Type B pancreatic cell (in vitro differentiated cells): ENCODE measurements at places on chromosomes 6 and 20.

GRCh38 chr6:27133281-27134227 lies 113.9 kb upstream of the PRSS16 start:
- peak; percentile 80 for DNase-seq

- DNase-seq = no peak
Measured at GRCh38 chr6:39840781-39841180, 48.6 kb downstream of the DAAM2 start.

DNA sequence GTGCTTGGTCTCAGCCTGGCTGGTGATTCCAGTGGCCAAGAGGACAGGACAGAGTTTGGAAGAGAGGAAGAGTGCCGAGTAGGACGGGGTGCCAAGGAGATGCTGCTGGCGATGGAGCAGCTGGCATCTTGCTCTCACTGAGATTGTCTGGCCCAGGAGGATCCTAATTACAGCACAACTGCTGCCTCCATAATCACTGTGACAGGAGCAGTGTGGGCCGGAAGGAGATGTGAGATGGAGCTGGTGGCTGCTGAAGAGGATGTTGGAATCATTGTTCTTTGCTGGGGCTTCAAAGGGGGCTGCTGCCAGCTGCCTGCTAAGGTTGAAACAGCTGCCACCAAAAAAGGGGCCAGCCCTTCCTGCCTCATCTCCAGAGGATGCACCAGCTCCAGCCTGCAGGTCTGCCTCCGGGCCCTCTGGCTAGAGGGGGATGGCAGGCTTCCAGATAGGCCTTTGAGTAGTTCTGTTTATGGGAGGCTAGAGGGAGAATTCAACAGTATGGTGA lies 214.4 kb downstream of the RNF144B start:
- DNase-seq = no peak

DNA sequence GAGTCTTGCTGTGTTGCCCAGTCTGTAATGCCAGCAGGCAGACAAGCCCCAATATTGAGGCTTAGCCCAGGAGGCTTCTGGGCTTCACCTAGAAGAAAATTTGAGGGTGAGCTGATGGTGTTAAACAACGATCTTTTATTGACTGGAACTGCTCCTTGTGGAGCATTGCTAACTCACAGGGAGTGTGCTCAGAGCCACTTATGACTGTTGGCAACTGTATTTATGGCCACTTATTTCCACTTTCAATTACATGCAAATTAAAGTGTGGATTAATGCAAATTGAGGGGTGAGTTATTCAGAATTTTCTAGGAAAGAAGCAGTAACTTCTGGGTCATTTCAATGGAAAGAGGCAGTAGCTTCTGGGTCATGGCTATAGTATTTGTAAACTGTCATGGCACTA lies 317.2 kb upstream of the FKBP1C start:
- DNase-seq = no peak

- DNase-seq = no peak
Measured at GRCh38 chr6:112193117-112193516, 61.2 kb downstream of the LAMA4 start.

DNA sequence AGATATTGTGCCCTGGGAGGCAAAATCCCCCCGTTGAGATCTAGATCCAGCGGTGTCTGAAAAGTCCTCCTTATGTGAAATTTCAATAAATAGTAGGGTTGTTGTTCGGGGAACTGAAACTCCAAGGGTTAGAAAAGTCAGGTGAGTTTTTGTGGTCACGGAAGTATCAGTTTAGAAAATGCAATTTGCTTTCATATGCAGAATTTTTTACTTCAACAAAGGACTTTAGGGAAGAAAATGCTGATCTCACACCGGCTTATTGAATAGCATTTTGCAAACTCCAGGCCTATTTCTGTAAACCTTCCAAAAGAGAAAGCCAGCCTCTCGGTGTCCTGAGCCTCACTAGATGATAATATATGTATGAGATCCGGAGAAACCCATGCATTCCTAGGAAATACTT lies 254.7 kb downstream of the TSHZ2 start:
- no peak for DNase-seq

- no peak for DNase-seq
Measured at GRCh38 chr20:6140947-6141346, 18.1 kb upstream of the FERMT1 start.

DNA sequence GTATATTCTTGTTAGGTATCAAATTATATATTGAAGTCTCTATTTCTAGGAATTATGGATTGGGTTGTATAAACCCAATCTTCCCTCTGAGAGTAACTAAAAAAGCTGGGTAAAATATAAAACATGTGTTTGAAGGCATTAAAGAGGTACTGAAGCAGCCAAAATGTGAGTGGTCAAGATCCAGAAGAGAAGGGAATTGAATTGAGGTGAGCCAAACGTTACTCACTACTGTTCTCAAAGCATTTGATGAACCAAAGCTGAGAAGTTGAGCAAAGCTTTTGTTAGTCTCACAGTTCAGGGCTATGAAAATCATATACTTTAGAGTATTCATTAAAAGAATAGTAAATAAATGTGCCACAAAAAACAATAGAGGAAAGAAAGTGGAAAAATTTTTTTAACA lies 365.8 kb downstream of the BCKDHB start:
- no peak for DNase-seq

DNA sequence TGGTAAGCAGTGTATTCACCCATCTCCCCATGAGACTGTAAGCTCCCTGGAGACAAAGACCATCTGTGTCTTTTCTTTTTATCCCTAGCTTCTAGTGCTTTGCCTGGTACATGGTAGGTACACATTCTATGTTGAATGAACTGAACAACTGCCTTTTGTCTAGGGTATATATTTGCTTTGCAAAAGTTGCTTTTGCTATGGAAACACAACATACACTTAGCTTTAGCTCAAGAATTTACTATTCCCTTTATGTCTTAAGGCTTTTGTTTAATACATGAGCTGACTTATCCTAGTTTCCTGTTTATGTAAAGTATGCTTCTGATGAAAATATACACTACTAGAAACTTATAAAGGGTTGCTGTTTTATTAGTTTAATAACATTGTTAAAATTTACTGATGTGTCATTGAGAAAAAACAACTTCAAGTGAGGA lies 198.2 kb downstream of the PRL start:
- DNase-seq = no peak

DNA sequence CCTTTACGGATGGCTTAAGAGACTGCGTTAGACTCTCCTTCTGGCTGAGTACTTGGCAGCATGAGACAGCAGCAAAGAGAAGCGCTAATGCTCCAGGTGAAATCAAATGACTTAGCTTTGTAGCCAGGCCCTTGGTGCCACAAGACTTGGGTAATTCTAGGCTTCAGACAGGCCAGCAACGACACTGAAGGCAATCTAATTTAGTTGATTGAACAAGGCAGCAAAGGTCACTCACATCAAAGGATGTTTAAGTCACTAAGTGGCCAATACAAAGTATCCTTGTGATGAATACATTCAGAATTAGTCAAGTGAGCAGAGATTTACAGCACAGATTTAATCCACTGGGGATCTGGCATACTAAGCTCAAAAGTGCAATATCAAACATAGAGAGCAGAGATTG lies 113.2 kb downstream of the FAM83B start:
- DNase-seq = no peak

DNA sequence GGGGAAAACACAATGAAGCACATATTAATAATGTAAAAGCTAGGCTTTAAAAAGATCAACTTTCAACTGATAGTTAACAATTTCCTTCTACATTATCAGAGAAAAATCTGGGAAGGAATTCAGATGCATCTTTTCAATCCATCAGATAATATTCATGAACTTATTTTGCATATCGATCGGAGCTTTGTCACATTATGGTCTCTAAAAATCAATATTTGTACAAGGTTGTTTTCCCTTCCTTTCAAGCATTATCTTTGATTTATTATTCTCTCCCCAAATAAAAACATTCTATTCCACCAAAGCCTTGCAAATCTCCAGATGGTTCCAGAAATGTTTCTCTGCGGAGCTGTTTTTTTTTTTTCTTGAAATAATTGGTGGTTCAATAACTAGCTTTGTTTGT lies 101.9 kb downstream of the GPR63 start:
- no peak for DNase-seq

DNA sequence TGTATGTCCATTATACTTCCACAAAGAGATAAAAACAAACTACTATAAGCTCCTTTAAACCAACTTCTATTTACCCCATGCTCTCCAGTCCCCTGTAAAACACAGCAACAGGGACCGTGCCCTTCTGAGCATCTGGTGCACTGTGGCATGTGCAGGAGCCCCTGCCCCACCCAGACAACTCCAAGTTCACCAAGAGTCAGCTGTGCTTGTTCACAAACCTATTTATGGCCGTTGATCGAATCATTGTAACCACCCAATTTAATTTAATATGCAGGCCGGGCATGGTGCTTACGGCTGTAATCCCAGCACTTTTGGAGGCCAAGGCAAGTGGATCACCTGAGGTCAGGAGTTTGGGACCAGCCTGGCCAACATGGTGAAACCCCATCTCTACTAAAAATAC lies 13.7 kb upstream of the BLCAP start:
- peak; percentile 29 for DNase-seq

DNA sequence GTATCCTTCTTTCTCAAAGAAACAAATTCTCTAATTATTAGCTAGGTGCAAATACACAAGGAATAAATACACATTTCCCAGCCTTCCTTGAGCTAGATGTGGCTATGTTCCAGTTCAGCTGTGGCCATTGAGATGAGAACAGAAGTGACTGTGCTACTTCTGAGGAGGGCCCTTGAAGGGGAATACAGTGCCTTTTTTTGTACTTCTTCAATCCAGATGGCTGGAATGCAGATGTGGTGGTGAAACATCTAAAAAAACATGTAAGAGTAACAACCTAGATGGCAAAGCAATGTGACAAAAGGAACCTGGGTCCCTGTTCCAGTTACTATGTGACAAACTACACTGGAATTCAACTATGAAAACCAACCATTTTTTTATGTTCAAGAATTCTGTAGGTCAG lies 115.4 kb upstream of the DST start:
- no peak for DNase-seq

GRCh38 chr20:11726026-11726425 lies 191.7 kb upstream of the BTBD3 start:
- DNase-seq = no peak

DNA sequence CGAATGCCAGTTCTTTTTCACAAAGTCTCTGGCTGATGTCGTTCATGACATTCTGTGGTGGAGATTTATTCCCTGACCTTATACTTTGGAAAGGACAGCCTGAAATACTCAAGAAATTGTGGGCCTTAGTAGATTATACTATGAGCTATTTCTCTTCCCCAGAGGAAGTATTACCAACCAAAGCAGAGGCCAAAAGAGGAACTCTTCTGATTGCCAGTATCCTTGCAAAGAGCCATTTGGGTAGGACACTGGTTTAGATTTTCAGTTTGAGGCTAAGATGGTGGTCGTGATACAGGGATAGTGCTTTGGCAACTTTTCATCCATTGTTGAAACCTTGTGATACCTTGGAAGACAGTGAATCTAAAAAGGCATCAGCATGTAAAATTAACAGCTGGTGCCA lies 327.3 kb downstream of the HACE1 start:
- no peak for DNase-seq

DNA sequence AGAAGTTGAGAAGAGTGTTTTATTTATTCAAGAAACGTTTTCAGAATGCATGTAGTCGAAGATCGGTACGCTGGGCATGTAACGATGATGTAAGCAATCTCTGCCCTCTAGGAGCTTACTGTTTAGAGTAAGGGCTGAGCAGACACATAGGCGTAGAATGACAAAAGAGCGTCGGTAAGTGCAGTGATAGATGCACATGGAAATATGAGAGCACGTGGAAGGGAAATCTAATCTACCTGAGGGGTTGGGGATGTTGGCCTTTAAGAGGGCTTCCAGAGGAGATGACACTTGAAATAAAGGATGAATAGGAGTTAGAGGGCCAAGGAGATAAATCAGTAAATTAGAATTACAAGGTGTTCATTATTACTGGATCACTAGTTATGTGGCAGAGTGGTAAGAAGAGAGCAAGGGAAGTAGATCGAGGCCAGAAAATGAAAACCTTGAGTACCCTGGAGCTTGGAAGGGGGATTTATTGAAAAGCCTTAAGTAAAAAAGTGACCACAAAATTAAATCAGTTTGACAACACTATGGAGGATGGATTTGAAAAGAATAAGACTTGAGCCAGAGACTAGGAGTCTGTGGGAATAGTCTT lies 782 bp downstream of the TRMT11 start:
- DNase-seq = no peak

DNA sequence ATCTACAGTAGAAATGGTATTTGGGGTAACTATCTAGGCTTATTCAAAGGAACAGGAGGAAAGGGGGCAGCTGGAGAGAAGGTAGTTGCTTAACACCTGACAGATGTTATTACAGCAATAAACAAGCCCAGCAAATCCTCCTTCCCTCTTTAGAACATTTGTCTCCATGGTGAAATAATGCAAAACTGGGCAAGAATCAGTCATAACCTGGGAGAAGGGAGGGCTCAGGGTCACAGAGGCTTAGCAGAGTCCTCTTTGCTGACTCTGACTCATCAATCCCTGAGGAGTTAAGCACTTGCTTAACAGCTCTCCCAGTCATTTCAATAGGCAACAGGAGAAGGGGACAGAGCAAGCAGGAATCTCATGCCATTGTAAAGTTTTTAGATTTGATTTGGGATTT lies 230.3 kb downstream of the IBTK start:
- DNase-seq = no peak

- DNase-seq = no peak
Measured at GRCh38 chr6:157726892-157727628, 96.0 kb upstream of the SNX9 start.

DNA sequence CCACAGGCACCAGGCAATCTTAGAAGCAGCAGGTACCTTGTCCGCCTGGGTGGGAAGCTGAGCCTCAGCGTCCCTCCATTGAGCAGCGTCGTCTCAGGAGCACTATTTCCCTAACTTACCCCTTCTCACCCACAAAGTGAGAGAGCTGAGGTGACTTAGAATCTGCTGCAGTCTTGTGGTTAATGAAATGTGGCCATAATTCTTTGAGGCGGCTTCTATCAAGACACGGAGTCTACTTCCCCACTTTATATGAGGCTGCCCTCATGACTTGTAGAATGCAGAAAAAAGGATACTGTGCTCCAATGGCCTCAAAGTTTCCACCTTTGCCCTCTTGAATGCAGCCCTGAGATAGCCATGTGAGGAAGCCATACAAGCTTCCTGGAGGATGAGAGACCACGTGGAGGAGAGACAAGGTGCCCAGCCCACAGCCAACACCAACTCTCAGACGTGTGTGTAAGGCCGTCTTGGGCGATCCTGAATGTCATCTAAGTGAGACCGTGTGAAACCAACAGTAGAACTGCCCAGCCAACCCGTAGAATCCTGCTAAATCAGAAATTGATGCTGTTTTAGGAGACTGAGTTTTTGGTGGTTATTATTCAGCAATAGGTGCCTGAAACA lies 9.1 kb upstream of the TAGAP start:
- DNase-seq = no peak

GRCh38 chr6:73710470-73710869 lies 14.5 kb downstream of the CD109 start:
- DNase-seq = no peak

GRCh38 chr6:166308033-166308768 lies at the start of gene PRR18:
PRR18 (minus strand) TSS chr6:166308392; CDS start chr6:166308142, 250 bp downstream.
- no peak for DNase-seq
